ENCODE measurements at places on chromosomes 1 and 21.

DNA sequence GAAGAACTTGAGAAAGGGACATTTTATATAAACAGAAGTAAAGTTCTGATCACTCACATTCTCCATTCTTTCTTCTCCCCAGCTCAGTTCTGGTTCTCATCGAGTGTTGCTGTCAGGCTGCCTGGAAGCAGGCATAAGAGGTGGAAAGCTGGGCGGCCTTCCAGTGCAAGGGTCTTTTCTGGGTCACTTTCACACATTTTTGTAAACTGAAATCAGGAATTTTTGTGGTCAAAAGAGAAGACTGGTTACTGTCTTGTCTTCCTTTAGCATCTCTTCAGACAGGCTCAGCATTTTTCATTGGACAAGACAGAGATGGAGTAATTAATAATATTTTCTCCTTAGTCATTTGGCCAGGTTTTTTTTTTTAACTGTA is 93.7 kb downstream of the CTH start:
- no peak for DNase-seq

- DNase-seq: no peak
Measured at GRCh38 chr1:3644273-3644672, 5.6 kb downstream of the WRAP73 start.

DNA sequence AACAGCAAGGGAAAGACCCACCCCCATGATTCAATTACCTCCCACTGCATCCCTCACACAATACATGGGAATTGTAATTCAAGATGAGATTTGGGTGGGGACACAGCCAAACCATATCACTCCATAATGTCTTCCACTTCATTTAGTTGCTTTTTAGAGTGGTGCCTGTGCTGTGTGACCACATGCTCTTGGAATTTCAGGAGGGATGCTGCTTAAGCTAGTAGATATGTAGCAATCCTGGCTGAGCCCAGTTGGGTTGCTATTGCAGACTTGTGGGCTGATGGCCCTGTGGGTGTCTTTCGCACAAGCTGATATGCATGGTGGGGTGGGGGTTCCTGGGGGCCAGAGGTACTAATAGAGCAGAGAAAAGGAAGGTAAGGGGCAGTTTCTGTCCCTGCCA is 160.4 kb upstream of the SYT6 start:
- no peak for DNase-seq

- no peak for DNase-seq
Measured at GRCh38 chr1:40692429-40692895, 958 bp downstream of the NFYC start.

DNA sequence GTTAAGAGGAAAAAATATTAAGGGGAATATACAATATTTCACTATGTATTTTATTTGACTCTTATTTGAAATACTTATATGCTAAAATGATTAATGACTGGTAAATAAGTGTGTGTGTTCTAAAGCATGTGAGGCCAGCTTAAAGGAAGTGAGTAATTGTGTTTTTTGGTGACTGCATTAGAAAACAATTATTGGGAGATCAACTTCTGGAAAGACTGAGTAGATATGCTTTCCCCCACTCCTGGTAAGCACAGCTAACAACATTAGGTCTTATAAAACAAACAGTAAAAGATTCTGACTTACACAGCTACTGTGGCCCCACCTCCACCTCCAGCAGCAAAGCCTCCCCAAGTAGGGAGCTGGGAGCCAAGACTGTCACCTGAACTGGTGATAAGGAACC is 403.0 kb downstream of the SRGAP2C start:
- DNase-seq: no peak

DNA sequence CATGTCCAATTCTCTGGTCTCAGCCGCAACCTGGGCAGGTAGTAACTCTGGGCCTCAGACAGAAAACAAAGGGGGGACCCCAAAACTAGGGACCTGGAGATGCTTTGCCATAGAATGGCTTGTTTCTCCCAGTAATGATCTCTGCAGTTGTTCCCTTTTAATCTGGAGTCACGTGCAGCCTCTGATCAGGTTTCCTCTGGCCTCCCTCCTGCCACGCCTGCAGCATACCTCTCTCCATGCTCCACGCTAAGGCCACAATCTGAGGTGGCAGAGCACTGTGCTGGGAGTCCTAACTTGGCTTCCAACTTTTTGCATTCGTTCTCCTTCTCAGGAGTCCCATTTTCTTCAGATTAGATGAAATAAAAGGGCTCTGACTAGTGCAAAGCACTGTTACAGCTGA is 1.9 kb downstream of the PABPC4 start:
- DNase-seq: no peak
